ENCODE measurements at places on chromosomes 7 and 10.

DNA sequence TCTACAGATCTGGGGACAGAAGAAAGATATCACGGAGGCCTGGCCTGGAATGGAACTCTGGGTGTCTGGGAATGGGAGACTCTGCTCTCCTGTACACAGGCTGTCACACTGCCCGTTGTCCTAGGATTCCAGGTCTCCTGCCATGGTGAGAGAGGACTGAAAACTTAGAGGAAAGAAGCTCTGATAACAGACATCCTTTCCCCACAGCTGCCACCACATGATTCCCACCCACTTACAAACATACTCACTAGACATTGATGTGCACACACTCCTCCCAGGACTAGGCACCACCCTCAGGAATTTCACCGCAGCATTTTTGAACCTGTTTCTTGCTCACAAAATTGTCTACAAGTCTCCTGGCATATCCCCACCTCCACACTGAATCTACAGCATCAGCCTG lies 5.7 kb downstream of the ZNF92 start:
- DNase-seq = no peak

DNA sequence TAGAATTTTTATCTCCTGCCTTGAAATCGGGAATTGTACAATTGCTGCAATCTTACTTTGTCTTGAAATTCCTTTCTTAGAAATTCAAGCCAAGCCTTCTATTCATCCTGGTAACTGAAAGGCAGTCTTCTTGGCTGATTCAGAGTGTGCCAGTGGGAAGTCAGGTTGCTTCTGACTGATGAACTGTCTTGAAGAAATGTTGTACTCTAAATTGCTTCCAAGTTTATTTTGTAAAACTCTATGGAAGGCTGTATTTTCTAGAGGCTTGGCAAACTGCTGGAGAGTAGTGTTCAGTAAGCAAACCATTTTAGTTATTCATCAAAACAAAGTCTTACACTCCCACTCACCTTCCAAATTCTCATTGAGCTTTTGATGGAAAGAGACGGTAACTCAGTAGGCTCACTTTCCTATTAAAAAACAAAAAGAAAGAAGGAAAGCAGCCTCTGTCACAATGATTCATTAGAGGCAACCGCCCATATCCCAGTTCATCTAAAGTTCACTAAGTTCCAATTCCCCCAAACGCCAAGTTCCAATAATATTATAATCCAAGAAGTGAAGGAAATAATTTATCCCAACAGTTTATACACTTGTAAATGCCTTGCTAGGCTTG lies 187.9 kb upstream of the MALRD1 start:
- DNase-seq = no peak

DNA sequence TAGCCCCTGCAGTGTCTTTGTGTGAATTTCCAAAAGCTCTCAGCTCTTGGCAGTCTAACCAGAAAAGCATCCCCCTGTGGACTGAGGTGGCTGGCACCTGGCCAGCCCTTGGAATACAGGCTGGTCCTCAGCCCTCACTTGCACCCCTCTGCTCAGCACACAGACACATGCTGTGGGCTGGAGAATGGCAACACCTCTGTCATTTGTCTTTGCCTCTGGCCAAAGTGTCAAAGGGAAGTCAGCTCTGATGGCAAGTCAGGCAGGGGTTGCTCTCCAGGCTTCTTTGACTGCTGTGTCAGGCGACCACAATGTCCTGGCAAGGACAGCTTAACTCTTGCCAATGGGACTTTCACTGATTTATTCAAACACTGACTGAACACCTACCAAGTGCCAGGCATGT lies 724.8 kb downstream of the INHBA start:
- no peak for DNase-seq

DNA sequence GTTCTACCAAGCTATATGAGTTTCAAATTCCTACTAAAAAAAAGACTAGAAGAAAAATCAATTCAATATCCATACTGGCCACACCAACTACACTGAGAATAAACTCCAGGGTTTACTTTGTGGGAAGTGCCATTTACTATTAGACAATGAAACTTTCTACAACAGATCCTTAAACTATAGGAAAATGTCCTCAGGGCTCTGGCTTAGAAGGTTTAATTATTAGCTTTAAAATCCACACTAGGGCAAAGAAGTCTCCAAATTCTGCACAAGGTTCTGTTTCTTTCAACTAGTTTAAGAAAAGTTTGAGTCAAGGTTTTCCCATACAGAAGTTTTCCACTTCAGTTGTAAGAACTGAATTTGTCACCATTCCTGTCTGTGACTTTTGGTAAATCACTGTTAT lies 231.7 kb upstream of the CCDC6 start:
- DNase-seq = no peak

DNA sequence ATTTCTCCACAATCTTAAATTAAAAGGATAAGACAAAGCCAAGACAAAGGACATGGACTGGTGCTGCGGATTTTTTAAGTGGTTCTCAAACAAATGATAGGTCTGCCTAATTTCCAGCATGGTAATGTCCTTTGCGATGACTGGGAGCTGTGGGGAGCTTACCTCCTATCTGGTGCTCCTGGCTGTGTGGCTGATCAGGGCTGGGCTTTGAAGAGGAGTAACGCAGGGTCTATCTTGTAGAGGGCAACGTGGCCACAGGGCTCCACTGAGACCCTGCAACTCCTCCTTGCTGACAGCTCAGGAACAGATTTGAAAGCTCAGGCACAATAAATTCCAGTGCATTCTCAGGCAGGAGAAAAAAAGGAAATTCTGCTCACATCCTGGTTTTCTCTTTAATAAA lies 103.1 kb upstream of the SFMBT2 start:
- no peak for DNase-seq

- no peak for DNase-seq
Observed at GRCh38 chr10:130456616-130457015, 320.4 kb downstream of the GLRX3 start.

All from T follicular helper cell (primary cell).